ENCODE measurements at places on chromosomes 13 and 19. TPM values are rescaled to one million over a fixed set of nuclear protein-coding genes. Genes with fewer than 3 reads are reported as not detected.

DNA sequence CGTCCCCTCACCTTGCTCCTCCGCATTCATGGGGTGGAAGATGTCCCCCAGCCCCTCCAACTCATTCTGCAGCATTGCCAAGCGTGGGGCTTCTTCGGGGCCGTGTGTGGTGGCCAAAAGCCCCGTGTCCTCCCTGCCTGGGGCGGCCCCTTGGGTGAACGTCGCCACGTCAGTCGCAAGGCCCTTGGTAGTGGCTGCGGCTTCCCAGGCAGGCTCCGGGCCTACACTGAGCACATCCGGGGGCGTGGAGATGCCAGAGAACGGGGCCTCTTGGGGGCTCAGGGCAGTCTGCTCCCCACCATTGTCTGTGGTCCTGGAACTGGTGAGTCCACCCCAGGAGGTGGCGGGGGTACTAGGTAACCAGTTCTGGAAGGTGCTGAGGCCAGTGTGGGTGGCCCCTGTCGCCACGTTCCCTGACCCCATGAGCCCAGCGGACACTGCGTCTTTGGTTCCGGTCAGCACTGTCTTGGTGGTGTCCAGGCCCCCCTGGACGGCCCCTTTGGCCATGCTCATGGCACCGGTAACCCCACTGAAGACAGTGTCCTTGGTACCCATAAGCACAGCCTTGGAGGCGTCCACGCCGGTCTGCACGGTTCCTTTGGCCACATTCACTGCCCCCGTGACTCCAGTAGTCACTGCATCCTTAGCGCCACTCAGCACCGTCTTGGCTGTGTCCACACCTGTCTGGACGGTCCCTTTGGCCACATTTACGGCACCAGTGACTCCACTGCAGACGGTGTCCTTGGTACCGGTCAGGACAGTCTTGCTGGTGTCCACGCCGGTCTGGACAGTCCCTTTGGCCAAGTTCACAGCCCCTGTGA, 7.6 kb downstream of the PLIN4 start:
- no peaks in the 10 kb centered on the region for H3K27me3 ChIP-seq
- H3K4me3 ChIP-seq, result no peak overlapping the region
- no peak for DNase-seq
- H3K36me3 ChIP-seq, result no peaks in the 10 kb centered on the region

GRCh38 chr19:17720440-17720839, 1.2 kb downstream of the MAP1S start:
- no peaks in the 10 kb centered on the region for H3K27me3 ChIP-seq
- no peak overlapping the region for H3K27ac ChIP-seq
- H3K4me1 ChIP-seq, result peaks cover 25% of the 10 kb centered on the region
- H3K36me3 ChIP-seq, result no peaks in the 10 kb centered on the region

DNA sequence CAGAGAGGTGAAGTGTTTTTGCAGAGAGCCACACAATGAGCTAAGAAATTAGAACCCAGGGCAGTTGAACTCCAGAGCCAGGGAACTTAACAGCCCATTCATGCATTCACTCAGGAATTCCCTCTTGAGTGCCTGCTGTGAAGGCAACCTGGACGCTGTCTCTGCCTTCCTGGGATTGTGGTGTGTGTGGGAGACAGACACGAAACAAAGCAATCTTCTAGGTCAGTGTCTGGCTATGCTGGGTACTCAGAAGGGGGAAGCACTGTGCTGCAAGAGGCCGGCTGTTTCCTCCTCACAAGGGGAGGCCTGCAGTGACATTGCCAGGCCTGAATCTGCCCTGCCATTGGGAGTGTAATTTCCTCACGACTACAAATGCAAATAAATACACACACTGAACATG, 9.7 kb downstream of the BCKDHA start:
- H3K4me3 ChIP-seq, result no peak overlapping the region
- no peaks in the 10 kb centered on the region for H3K27me3 ChIP-seq
- peaks cover 9% of the 10 kb centered on the region for H3K4me1 ChIP-seq
- H3K36me3 ChIP-seq, result no peaks in the 10 kb centered on the region
- DNase-seq, result no peak

The KCNC3 gene
- 3.1 TPM for total RNA-seq

DNA sequence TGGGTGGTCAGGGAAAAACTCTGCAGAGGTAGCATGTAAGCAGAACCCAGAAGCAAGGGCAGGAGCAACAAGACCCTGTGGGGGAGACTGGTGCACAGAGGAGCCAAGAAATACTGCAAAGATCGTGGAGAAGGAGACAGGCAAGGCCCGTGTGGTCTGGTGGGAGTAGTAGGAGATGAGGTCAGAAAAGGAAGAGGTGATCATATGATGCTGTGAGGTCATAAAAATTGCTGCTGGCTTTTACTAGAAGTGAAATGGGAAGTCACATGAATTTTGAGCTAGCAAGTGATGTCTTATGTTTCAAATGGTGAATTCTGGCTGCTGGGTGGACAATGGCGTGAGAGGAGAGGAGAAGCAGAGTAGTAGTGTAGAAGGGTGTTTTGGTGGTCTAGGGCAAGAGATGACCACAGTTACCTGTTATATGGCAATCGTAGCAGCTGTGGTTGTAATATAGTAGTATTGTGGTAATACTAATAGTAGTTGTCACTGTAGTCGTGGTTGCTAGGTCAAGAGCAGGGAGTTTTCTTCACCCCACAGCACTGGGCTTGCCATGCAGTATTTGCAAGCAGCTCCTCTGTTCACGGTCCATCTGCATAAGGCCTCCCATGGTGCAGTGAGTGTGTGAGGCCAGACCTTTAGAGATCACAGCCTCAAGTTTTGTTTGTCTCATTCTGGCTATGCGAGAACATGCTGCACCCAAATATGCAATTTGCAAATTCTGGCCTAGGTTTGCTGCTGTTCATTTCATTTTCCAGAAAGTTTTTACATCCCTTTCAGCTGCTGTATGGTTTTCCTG, 205.0 kb downstream of the TSHZ3 start:
- H3K27ac ChIP-seq, result no peak overlapping the region
- no peak overlapping the region for H3K4me3 ChIP-seq
- no peak for DNase-seq
- H3K36me3 ChIP-seq, result no peaks in the 10 kb centered on the region
- H3K27me3 ChIP-seq, result no peaks in the 10 kb centered on the region

GRCh38 chr19:7908078-7908699, 4.5 kb downstream of the MAP2K7 start:
- no peak overlapping the region for H3K27ac ChIP-seq
- H3K27me3 ChIP-seq, result no peaks in the 10 kb centered on the region
- H3K36me3 ChIP-seq, result peaks cover 20% of the 10 kb centered on the region
- DNase-seq, result no peak
- peaks cover 11% of the 10 kb centered on the region for H3K4me1 ChIP-seq
